Activated CD4-positive, alpha-beta T cell treated with anti-CD3 and anti-CD28 coated beads, Interleukin-2, amount 50 U/mL, for 1 hour (primary cell): ENCODE measurements at places on chromosomes 3 and 15.
A peak's percentile ranks its signal among the peaks of the same experiment; 100 is the strongest.

GRCh38 chr3:100144255-100144866 lies 30.1 kb upstream of the FILIP1L start:
- DNase-seq = no peak

DNA sequence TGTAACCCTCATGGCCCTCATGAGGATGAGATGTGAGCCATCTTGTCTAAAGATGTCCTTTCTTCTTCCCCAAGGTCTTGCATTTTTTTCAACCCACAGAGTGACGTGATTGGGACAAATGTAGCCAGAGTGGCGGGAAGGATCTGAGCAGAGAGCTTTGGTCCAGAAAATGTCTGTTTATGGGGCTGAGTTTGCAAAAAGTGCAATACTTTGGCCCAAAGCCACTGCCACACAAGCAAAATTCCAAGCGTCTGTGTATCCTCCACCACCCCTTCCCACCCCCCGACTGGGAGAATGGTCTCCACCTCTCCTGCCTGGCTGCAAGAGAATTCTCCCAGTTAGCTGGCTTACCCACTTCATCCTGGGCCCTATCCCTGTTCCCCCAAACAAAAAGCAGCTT lies 246.9 kb upstream of the LRIG1 start:
- DNase-seq = no peak

DNA sequence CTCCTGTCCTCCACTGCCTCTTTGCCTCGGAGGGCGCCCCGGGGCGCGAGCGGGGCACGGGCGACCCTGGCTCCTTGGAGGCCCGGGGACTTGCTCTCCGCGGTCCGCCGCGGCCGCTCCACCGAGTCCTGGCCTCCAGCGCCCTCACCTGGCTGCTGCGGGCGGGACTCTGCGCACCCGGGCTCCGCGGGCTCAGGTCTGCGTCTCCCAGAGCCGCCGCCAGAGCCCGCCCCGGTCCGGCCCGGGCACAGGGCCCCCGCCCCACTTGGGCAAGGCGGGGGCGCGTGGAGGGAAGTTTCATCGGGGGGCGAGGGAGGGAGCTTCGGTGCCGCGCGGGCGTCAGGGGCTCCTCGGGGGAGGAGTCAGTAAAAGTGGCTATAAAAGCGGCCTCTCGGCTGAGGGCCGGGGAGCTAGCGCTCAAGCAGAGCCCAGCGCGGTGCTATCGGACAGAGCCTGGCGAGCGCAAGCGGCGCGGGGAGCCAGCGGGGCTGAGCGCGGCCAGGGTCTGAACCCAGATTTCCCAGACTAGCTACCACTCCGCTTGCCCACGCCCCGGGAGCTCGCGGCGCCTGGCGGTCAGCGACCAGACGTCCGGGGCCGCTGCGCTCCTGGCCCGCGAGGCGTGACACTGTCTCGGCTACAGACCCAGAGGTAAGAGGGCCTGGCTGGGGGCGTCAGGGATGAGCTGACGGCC lies at the start of gene CEMIP:
TSS of gene CEMIP (plus strand) at position 407 of the 694 bp plus-strand sequence. CDS start 94,510 bp downstream, outside the sequence.
- peak; percentile 14 for DNase-seq

GRCh38 chr3:118144919-118145318 lies 889.7 kb downstream of the IGSF11 start:
- DNase-seq = no peak

- DNase-seq = no peak
These were observed 44.0 kb upstream of the SEC22A start for GRCh38 chr3:123157598-123158287.

GRCh38 chr15:37616215-37616614 lies 318.2 kb upstream of the TMCO5A start:
- no peak for DNase-seq

DNA sequence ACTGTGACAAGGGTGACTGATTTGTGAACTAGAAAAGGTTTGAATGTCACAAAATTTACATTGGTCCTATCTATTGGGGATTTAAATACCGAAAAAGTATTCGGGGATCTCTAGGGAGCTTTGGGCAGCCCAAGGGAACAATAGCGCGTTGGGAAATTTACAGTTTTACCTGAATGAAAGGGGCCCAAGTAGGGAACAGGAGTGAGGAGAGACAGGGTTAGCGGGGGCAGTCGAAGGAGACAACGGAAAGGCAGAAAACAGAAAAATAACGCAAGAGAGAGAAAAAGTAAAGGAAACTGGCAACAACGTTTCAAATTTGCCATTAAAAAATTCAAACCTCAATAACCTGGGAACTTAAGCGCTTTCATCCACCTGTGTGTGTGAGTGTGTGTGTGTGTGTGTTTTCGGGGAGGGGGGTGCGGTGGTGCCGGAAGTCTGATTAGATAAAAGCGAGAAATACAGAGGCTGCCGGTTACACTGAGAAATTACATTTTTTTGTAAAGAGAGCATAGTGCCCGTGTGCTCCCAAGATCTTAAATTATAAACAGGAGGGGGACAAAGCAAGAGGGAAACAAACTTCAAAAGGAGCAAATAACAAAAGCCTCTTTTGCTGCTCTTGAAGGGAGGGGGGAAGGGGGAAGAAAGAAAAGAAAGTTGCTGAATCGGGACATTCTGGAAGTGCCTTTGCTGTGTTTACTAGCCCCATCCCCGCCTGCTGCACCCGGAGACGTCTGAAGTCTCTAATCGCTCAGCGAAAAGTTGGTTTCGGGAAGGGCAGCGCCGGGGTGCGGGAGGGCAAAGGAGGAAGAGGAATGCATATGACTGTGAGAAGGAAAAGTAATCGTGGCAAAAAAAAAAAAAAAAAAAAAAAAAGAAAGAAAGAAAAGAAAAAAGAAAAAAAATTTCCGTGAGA lies 721 bp upstream of the ZIC1 start:
- DNase-seq = no peak

- no peak for DNase-seq
These were observed 405.5 kb downstream of the ZNF385D start for GRCh38 chr3:21345382-21345976.

- DNase-seq = no peak
These were observed 139.2 kb downstream of the ATP8B4 start for GRCh38 chr15:49979705-49980382.

DNA sequence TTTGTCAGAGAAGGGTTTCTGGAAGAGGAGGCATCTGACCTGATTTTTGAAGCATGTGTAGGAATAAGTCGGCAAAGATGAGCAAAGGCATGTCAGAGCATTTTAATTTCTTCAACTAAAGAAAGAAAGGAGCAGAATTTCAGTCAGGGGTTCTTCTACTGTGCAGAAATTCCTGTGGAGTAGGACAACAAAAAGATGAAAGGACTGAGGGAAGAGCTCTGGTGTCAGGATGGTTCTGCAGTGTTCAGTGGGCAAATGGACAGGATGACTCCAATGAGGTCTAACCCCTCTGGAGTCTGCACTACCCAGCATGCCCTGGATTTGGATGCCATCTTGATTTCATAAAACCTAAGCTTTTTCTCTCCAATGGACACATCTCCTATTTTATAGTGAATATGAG lies 47.7 kb upstream of the SIAH2 start:
- DNase-seq = no peak

DNA sequence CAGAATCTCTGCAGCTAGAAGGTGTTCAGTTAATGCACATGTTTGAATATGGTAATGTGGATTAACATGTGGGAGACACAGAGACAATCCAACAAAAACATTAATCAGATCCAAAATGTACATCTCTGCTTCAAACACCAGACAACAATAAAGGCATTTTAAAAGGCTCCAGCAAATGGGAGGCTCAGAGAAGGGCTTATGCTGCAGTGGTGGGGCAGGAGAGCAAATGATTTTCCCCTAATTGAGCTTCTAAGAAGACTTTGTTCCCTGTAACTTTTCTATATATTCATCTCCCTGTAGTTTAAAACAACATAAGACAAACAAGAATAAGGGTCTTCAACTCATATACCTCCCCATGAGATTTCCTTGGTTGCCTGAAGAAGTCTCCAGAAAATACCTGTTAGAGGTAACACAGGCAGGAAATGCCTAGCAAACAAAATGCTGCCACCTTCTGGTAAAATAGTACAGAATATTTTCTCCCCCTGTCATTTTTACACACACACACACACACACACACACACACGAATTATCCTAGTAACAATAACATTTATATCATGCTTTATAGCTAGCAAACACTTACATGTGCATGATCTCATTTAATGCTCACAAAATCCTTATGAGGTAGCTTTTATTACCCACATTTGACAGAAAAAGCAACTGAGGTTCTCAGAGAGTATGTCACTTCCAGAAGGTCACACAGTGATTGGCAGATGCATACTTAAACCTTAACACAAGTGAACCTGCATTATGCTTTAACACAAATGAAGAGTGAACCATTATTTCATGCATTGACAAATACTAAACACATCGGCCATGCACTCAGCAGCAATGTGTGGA lies 123.4 kb upstream of the MB21D2 start:
- DNase-seq = no peak

- DNase-seq = no peak
These were observed 34.4 kb upstream of the SLCO2A1 start for GRCh38 chr3:134064081-134064480.

DNA sequence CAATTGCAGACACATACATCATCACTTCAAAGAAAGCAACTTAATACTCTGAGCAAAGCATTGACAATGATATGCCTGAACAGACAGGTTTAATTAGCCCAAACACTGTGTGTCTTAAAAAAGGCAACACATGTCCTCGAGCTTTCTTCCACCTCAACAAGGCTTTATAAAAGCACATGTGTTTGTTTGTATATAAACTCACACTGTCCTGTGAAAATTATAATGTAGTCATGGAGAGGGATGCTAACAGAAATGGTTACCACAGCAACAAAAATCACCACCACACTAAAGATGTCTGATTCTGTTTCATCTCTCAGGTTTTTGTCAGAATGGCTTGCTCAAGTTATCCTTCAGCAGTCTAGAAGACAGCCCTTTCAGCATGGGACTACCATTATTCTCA lies 314.7 kb downstream of the MAGI1 start:
- DNase-seq = no peak

DNA sequence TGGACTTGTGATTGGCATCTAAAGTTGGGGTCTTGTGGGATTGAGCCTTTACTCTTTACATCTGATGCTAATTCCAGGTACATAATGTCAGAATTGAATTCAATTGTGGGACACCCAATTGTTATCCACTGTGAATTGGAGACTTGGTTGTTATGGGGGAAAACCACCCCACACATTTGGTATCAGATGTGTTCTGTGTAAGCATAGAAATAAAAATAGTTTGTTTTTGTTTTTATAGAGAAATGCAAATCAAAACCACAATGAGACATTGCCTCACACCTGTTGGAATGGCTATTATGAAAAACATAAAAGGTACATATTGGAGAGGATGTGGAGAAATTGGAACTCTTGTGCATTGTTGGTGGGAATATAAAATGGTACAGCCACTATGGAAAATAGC lies 58.5 kb downstream of the CPA3 start:
- DNase-seq = no peak

- DNase-seq = no peak
These were observed 8.6 kb upstream of the ZNF148 start for GRCh38 chr3:125383744-125384143.

DNA sequence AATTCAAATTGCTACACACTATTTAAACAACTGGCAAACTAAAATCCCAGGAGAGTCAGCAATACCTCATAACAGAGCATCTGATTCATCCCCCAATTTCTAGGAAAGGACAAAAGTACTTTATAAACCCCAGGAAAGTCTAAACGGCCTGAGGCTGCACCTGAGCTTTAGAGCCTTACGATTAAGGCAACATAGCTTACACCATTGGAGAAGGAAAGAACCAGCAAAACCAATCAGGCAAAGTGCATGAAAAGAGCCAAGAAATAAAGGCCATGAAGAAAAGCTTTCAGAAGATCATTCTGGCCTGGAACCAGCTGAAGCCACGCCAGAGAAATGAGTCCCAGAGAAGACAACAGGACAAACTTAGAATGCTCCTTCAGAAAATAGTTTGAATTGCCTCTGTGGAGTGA lies 48.1 kb downstream of the PTPN9 start:
- no peak for DNase-seq

DNA sequence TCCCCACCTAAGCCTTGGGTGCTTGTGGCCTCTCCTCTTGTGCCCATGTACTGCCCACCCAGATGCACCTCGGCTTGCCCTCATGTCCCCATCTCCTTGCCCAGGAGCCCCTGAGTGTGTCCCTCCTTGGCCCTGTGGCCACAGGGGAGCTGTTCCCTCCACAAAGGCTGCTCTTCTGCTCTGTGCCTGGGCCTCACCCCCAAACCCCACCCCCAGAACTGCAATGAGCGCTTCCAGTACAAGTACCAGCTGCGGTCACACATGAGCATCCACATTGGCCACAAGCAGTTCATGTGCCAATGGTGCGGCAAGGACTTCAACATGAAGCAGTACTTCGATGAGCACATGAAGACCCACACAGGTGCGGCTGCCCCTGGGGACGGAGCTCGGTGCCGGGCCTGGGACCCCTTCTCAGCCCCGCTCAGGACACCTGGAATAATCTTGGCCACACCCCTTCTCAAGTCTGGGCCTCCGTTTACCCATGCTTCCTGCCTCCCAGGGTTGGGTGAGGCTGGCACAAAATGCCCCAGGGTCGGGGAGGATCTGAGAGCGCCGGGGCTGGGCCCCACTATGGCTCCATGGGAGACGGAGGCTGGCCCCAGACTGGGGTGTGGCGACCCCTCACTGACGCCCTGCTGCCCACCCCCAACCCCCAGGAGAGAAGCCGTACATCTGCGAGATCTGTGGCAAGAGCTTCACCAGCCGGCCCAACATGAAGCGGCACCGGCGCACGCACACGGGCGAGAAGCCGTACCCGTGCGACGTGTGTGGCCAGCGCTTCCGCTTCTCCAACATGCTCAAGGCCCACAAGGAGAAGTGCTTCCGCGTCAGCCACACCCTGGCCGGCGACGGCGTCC lies 10.3 kb downstream of the ZBTB47 start:
- no peak for DNase-seq

- no peak for DNase-seq
These were observed 146.6 kb downstream of the TBL1XR1 start for GRCh38 chr3:177050501-177051237.

DNA sequence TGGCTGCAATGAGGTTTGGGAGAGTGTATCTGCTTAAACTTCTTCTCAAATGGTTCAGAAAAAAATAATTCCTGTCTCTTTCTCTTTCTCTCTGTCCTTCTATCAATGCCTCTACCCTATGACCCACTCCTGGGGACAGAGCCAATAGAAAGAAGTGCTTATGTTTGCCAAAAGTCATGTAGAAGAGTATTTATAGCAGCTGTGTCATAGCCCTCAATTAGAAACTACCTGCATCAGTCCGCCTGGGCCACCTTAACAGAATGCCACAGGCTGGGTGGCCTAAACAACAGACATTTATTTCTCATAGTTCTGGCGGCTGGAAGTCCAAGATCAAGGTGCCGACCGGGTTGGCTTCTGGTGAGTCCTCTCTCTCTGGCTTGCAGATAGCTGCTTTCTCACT lies 92.5 kb downstream of the HMG20A start:
- DNase-seq = no peak

- DNase-seq = no peak
These were observed 186.6 kb upstream of the FEZF2 start for GRCh38 chr3:62559831-62560445.
